NCI-H446 (cell line): ENCODE measurements at places on chromosomes 2 and 18.

- DNase-seq: no peak
Measured at GRCh38 chr2:121471532-121472469, 58.9 kb upstream of the RNU4ATAC start.

- DNase-seq: peak; percentile 69
Measured at GRCh38 chr18:2655178-2655953, at the start of gene SMCHD1. SMCHD1 (plus strand) TSS chr18:2655726; CDS start chr18:2656076, 350 bp downstream.

GRCh38 chr2:68330691-68331090, 10.9 kb upstream of the CNRIP1 start:
- no peak for DNase-seq

DNA sequence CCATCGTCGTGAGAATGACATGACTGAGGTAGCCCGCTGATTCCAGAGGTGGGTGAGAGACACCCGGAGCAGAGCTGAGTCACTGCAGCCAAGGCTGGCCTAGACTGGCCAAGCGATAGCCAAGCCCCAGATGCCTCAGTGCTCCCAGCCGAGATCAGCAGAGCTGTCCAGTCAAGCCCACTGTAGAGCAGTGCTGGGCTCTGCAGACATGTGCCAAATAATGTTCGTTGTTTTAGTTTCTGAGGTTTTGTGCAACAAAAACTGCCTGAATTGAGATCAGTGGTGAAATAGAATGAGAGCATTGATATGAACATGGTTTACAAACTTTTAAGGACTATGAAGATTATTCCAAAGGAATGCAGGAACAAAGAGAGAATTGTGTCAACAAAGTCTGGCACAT, 42.1 kb downstream of the INSIG2 start:
- DNase-seq: no peak

- no peak for DNase-seq
Measured at GRCh38 chr18:57697426-57697825, 75.8 kb upstream of the NARS1 start.

DNA sequence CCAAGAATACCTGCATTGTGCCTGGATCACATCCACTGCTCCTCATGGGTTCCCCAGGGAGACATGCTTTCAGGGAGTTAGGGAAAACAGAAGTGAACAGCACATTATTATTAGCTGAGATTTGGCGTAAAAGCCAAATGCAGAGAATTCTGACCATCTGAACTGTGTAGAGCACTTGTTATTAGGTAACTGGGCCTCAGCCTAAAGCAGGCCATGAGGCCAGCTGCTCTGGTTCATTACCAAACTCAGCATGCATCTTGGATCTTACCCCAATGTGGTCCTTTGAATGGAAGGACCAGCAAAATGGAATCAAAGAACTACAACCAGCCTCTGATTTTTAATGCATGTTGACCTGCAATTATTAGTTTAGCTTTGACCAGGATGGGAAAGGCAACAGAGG, 322.3 kb downstream of the KCNS3 start:
- DNase-seq: no peak

DNA sequence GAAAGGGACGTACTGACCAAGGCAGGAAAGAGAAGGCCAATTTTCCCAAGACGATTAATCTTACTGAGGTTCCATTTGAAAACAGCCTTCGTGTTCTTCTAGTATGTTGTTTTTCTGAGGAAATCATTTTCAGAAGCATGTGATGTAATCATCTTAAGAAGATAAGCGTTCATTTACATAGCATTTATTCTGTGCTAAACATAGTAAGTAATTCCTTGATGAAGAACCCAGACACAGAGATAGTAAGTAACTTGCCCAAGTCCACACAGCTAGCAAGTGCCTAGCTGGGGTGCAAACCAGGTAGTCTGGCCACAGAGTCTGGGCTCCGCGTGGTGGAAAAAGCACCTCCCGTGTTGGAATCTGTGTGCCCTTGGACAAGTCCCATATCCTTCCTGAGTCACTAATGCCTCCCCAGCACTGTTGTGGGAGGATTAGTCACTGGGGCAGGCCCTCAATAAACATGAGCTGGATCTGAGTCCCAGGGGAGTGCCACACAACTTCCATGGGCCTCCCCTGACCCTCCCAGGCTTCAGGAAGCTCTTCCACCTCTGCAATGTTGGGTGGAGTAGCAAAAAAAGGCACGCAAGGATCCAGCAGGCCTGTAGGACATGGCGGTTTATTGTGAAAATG, 26.9 kb upstream of the ASAP2 start:
- DNase-seq: no peak

DNA sequence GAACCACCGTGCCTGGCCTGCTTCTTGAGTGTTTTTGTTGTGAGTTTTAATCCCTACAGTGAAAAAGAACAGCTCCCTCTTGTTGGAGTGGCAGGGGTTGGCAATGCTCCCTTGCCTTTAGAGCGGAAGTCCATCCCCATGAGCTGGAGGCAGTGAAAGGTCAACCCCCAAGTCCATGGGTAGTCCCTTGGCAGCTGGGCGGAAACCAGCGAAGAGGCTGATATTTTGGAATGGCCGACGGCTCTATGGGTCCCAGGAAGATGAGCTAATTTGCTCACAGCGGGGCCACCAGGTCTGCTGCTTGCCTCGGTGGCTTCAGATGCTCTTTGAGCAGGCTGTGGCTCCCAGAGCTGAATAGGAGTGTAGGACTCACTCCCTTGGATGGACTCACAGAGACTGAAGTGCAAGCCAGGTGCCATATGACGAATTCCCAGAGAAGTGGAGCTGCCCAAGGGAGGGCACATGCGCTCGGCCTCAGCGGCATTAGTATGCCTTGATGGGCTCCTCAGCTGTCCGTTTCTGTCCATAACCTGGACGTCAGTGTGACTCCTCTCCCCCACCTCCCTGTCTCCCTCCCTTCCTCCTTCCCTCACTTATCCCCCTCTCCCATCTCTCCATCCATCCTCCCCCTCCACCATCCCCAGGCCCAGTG, 25.4 kb upstream of the RHOB start:
- no peak for DNase-seq

- DNase-seq: no peak
Measured at GRCh38 chr18:34993289-34993688, 47.9 kb upstream of the MAPRE2 start.

- DNase-seq: no peak
Measured at GRCh38 chr2:216114382-216114713, 5.2 kb downstream of the XRCC5 start.

GRCh38 chr18:8556424-8556823, 52.8 kb upstream of the RAB12 start:
- no peak for DNase-seq

- peak; percentile 7 for DNase-seq
Measured at GRCh38 chr2:159982270-159982669, 80.1 kb downstream of the PLA2R1 start.

- DNase-seq: peak; percentile 82
Measured at GRCh38 chr18:36809590-36810381, 19.0 kb downstream of the TPGS2 start.

DNA sequence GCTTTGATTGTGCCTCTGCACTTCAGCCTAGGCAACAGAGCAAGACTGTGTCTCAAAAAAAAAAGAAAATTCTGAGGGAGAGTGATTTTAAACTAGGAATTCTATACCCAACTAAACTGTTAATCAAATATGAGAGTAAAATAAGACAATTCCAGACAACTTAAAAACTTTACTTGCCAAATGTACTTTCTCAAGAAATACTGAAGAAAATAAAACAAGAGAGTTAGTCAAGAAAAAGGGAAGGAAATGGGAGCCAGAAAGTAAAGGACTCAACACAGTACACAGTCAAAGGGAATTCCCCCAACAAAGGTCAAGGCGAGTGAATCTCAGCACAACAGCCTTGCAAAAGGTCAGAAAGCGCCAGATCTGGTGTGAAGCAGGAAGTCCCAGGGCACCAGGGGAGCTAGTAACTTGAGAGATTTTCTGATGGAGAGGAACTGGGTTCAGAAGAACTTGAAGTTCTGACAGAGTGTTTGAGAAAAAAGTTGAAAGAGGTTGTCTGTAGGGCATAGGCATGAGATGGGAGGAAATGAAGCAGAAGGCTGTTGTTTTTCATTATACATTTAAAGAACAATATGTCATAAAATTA, 22.6 kb upstream of the TBC1D8 start:
- no peak for DNase-seq

GRCh38 chr2:180413336-180413735, 406.2 kb upstream of the CWC22 start:
- DNase-seq: no peak

DNA sequence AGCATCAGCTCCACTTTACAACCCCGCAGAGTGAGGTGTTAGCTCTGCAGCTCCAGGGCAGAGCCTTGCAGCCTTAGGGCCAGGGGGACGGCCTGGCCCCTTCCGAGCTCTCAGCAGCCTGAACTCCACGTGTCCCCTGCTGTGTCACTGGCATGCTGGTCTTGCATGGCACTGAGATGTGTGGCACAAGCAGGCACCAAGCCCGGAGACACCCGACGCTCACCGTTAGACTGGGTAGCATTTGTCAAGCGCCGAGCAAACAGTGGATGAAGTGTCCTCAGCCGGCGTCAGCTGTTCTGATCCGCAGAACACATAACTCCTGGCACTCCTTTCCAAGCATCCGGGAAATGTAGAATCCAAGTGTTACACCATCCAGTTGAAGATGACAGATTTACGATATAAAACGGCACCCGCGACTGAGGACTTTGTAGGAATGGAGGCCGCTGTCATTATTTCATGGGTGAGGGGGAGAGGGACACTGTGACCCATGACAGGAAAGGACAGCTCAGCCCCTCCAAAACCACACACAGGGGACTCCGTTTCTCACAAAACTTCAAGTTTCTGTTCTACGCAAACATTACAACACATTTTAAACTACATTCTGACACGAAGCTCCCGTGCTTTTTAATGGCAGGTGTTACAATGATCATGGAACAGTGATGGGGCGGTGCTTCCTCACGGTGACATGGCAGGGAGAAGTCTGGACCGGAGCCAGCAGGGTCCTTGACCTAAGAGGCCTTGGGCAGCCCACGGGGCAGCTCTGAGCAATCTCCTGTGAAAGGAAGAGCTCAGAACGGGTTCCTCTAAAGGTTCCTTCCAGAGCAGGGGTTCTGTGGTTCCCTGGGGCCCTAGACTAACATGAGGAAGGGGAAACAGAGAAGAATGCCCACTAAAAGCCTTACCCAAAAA, 89.4 kb downstream of the HDAC4 start:
- DNase-seq: no peak

GRCh38 chr2:21999522-21999921, 875.8 kb downstream of the TDRD15 start:
- DNase-seq: no peak

DNA sequence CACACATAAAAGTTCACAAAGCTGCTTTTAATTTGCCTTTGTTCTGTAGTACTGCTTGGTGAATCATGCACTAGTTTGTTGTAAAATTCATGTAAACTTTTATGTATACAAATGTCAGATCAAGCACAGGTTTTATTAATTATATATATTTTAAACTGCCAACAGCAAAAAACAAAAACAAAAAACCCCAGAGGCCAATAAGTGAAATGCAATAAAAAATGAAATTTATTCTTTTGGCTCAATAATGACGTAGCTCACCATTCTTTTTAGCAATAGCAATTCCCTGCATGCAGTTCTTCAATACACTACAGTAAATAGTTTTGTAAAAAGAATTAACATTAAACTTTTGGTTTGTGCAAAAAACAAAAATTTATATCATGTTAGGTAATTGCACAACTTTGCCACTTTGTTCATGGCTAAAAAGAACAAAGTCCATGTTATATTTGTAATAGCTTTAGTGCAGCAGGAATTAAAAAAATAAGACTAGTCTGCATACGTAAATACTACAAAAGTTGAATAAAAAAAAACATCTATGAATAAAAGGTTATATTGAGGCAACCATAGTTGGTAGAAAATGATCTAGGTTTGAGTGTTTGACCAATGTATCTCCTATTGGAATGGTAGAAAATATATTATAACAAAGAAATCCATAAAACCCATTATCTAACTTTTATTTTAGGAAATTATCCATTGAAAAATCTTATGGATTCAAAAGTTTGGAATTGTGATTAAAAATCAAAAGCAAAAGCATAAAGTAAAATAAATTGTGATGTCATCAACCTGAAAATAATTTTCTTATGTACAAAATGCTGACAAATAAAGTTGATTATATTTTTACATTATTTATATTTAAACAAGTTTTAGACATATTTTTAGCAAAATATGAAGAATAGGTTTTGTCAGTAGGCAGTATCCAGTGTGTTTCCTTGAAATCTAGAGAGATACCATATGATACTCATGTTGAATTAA, 115.6 kb downstream of the SCN3A start:
- DNase-seq: no peak

DNA sequence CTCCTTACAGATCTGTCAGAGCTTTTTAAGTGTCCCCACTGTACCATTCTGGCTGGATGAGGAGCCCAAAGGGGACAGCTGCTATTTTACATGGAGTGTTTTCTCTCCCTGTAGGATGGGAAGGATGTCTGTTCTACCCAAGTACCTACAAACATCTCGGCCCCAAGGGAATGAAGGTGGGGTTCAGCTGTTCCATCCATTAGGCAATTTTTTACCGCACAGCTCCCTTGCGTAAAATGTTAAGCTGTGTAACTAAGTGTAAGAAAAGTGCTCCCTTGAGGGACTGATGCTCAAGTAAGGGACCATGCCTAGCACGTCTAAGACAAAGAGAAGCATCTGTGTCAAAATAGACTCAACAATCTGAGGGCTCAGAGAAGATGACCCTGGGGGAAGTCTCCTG, 180.3 kb downstream of the MYO5B start:
- no peak for DNase-seq

DNA sequence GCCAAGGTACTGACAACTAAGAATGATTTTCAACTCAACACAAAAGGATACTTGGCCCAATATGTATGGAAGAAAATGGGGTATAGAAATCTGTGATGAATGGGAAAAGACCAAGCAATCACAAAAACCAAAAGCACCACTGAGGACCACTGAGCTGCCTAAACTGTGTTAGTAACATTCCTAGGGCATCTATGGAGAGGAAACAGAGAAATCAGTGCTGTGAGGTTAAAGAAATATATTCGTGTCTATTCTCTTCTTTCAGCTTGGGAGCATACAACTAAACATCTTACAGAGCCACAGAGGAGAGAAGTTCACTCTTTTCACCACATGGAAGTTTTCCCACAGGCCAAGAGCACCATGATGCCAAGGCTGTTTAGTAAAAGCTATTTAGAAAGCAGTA, 47.3 kb upstream of the CALCRL start:
- DNase-seq: peak; percentile 6

DNA sequence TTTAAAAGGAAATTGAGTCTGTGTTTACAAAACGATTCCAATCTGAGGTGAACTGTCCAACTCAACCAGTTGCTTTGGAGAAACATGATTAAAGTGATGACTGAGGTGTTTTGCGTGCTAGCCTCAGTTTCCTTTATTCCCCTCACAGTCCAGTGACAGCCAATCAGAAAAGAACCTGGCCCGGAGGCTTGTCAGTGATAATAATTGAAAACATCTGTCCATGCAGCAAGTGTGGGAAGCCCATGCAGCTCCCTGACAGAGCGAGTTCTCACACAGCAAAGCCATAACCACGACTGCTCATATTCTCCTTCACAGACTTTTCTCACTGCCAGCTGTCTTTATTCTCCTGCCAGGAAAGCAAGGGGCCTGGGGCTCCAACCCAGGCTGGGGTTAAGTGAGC, 613.4 kb downstream of the ARHGAP15 start:
- no peak for DNase-seq

GRCh38 chr2:100963026-100963375, 39.1 kb upstream of the RPL31 start:
- no peak for DNase-seq

GRCh38 chr2:48430528-48431094, 99.3 kb upstream of the STON1 start:
- no peak for DNase-seq
